ENCODE measurements at places on chromosomes 2 and 18.

- DNase-seq: no peak
Observed at GRCh38 chr2:138649571-138649970, 130.6 kb downstream of the NXPH2 start.

DNA sequence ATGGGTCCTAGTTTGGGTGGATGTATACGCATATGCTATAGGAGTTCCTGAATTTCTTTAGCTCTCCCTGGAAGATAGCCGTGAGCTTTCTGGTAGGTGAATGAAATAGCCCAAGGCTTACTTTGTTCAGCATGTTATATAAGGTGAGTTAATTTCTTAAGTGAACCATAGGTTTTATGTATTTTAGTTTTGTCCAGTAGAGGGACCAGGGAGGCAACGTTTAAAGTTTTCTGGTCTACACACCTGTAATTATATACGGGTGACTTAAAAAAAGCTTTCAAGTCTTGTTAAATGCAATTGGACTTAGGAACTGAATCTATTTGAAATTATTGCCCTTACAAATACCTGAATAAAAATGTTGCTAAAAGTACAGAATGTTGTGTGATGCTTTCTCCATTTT is 402.5 kb upstream of the DDX18 start:
- no peak for DNase-seq

DNA sequence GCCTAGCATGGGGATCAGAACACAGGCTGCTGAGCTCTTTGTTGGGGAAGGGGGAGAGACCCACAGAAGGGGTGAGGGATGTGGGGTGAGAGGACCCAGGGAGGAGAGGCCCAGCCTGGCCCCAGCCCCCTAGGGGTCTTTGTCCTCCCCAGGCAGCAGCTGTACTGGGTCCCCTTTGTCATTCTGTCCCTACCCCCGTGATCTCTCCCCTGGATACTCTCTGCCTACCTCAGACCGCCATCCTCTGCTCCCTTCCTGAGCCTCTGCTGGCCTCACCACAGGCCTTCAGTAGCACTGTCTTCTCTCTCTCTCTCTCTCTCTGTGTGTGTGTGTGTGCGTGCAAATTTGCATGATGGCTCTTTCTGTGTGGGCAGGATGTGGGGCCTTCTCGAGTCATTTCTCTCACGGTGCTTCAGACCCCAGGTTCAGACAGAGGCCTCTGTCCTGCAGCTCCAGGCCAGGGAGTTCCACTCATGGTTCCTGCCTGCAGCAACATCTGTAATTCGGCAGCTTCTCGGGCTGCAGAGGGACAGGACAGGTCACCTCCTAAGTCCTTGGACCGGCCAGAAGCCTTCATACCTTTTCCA is 1.4 kb downstream of the PSD4 start:
- DNase-seq: no peak

- peak; percentile 62 for DNase-seq
Observed at GRCh38 chr2:197079832-197080555, 153.5 kb upstream of the PGAP1 start.

DNA sequence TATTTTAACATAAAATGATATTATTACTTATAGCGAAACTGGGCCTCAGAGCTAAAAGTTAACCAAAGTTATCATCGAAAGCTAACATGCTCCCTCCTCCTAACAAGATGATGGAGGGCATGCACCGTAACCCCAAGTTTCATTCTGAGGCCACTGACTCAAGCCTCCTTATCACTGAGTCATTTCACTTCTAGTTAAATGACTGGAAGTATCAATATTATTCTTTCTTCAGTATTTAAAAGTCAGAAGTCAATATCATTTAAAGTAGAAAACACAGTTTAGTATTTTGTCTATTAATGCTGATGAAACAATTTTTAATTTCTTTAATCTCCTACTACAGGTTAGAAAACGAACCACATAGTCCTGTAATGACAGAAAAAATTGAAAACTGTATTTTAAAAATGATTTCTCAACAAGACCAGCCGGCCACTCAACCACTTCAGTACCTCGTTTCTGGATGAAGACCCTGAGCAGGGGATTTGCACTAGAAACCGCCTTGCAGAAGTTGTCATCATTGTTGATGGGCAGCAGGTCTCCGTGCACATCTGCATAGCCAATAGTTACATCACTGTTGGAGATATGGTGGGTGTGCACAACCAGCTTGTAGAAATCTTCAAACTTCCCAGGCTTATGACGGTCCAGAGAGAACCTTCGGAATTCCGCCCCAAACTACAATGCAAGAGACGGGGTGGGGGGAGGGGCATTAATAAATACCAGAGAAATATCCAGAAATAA is 44.9 kb downstream of the PARD6G start:
- DNase-seq: no peak

GRCh38 chr18:61575419-61575818 is 242.2 kb downstream of the CDH20 start:
- no peak for DNase-seq

DNA sequence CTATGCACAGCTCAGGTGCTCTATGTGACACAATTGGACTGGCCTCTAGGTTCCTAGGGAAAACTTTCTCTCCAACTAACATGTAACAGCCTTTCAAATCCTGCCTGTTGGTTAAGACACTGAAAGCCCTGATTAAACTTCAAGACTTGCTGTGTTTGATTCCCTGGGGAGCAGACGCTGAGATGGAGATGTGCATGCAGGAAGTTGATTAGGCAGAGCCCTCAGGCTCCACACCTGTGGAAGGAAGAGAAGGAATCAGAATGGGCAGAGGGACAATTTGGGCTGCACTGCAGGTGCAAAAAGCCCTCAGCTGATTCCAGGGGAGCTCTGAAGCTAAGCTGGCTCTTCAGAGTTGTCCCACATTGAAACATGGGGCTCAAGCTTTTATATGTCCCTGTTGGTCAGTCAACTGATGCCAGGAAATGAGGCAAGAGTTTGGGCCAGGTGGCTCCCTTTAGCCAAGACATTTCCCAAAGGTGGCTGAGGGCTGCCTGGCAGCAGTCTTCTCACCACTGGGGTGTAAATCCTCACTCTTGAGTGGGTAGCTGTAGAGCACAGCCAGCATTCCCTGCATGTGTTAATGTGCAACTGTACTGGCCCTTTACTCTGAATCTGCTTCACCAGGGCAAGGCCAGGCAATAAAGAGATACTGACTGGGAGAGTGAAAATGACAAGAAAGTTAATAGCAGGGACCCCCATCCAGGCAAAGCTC is 199.5 kb upstream of the DDX18 start:
- no peak for DNase-seq
